ENCODE measurements at places on chromosomes 12 and 14.

DNA sequence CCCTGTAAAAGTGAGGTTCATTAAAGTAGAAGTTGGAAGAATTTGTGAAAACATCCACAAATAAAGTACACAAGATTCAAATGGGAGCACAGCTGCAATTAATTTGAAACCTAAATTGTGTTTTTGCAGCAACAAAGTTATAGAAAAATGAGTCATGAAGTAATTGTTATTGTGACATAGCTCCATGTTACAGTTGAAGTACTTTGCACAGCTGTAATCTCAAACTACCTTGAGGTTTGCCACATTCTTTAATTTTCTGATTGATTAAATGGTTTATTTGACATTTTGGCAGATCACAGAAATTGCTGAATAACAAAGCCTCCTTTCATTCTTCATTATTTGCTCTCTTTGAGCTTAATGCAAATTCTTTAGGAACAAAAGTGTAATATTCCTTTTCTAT, 111.3 kb downstream of the RMST start:
- no peak for DNase-seq

GRCh38 chr12:38669530-38669929, 235.9 kb downstream of the CPNE8 start:
- DNase-seq, result no peak

GRCh38 chr12:104971306-104971705, 13.2 kb upstream of the SLC41A2 start:
- DNase-seq, result no peak

- DNase-seq, result no peak
Observed at GRCh38 chr12:45170456-45171042, 45.3 kb upstream of the ANO6 start.

GRCh38 chr14:56886471-56887062, 76.3 kb upstream of the OTX2 start:
- DNase-seq, result no peak

GRCh38 chr12:119151445-119152026, 27.2 kb upstream of the HSPB8 start:
- DNase-seq, result no peak

- no peak for DNase-seq
Observed at GRCh38 chr12:84113666-84114065, 798.9 kb downstream of the SLC6A15 start.

DNA sequence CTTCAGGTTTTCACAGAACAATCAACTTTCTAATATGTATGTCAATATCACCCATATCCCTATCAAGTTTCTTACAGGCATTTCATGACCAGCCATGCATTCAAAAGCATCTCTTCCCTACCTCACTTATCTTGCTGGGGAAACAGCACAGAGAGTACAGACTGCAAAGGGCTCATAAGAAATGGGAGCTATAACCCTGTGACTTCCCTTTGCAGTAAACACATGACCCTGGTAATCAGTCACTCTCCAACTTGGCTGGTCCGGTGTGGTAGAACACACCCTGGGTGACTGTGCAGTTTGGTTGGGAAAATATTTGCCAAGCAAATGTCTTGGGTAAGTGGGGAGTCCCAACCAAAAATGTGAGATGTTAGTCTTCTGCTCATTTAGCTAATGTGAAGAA, 49.4 kb upstream of the TMCC3 start:
- DNase-seq, result no peak

- no peak for DNase-seq
Observed at GRCh38 chr14:65131301-65131701, 29.0 kb upstream of the MAX start.

DNA sequence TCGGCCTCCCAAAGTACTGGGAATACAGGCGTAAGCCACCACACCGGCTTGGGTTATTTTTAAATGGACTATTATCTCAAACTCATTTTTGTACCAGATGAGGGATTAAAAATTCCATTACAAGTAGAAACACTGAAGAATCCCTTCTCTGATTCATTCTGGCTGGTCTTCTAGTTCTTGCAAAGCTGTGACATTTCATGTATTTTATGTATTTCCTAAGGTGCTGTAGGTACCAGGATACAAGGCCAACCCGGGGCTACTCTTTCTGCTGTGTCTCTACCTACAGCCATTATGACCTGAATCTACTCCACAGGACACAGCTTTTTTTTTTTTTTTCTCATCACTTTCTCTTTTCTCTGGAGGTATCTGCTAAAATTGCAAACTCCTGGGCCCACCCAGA, 24.9 kb downstream of the CPM start:
- DNase-seq, result no peak

DNA sequence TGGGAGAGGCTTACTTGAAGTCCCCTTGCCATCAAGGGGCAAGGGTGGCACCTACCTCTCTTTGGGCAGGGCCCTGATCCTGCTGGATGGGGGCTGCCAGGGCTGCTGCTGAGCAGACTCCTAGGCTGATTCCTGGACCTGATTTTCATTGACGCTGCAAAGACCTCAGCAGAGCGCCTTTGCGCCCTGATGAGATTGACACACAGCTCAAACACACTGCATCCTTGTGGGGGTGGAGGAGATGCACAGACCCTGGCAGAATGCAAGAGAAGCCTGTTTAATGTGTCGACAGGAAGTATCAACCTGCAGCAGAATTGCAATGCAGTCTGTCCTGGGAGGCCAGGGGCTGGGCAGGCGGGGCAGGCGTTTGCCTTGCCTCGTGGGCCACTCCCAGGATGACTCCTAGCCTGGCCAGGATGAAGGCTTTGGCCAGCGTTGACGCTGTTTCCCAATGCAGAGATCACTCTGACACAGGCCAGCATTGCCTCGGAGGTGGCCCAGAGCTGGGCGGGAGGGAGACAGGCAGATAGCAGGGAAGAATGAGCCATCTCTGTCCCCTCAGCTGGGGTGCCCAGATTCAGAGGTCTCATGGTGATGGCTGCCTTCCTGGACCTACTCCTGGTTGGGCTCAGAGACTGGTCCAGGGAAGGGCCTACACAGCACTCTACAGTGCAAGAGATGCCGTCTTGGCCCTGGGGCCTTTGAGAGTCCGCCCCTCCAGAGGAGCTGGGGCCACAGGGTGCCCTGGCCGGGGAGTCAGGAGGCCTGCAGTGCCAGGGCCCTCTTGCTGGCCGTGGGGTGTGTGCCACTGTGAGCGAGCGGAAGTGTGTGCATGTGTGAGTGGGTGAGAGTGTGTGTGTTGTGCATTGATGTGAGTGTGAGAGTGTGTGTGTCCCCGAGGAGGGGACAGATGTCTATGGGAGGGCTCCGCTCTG, 108.3 kb downstream of the KIF26A start:
- DNase-seq, result no peak

- no peak for DNase-seq
Observed at GRCh38 chr14:91901449-91902226, 34.3 kb upstream of the TC2N start.

GRCh38 chr14:74548881-74549280, 55.3 kb downstream of the ISCA2 start:
- DNase-seq, result no peak

DNA sequence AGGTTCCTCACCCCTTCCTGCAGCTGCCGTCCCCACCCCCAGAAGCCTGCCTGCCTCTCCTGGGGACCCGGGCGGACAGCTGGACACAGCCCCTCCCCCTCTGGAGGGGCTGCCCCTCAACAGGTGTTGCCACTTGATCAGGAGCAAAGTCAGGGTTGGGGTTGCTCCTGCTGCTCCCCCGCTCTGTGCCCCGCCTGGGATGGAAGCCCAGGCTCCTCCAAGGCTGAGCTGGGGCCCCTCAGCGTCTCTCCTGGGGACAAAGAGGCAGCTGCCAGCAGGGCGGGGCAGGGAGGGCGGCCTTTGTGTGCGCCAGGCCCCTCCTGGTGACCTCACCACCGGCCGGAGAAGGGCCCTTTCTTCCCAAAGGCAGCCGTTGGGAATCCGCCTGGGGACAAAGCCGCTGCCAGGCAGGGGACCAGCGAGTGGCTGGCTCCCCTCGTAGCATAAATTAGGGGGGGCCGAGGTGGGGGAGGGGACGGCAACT, 13.7 kb downstream of the TRMT61A start:
- no peak for DNase-seq

GRCh38 chr12:131643631-131644452, 67.0 kb upstream of the SFSWAP start:
- DNase-seq, result no peak

- no peak for DNase-seq
Observed at GRCh38 chr12:107277855-107278254, 184.5 kb upstream of the CRY1 start.

DNA sequence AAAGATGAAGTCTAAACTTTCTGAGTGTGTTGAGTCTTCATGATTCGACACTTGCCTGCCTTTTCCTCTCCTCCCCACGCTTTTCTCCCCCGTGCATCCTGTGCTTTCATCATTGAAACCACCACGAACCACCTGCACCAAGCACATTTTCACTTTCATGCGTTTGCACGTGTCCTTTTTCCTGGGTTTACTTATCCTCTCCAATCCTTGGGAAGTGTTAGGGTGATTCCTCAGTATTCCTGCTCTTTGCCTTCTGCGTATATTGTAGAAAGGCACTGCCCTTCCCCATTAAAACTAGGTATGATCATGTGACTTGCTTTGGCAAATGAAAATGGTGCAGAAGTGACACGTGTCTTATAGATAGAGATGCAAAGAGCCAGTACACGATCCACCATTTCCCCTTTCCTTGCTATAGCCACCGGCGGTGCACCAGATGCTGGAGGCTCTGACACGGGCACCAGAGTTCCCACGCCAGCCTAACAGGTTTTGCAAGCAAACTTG, 106.6 kb downstream of the BRMS1L start:
- DNase-seq, result no peak

DNA sequence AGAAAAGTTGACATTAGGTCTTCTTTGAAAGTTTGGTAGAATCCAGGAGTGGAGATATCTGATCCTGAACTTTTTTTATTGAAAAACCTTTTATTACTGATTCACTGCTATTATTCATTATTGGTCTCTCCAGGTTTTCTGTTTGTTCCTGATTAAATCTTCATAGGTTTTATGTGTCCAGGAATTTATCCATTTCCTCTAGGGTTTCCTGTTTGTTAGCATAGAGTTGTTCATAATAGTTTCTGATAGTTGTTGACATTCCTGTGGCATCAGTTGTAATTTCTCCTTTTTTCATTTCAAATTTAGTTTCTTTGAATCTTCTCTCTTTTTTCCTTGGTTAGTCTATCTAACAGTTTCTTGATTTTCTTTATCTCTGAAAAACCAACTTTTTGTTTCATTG, 370.3 kb downstream of the SLC6A15 start:
- no peak for DNase-seq

DNA sequence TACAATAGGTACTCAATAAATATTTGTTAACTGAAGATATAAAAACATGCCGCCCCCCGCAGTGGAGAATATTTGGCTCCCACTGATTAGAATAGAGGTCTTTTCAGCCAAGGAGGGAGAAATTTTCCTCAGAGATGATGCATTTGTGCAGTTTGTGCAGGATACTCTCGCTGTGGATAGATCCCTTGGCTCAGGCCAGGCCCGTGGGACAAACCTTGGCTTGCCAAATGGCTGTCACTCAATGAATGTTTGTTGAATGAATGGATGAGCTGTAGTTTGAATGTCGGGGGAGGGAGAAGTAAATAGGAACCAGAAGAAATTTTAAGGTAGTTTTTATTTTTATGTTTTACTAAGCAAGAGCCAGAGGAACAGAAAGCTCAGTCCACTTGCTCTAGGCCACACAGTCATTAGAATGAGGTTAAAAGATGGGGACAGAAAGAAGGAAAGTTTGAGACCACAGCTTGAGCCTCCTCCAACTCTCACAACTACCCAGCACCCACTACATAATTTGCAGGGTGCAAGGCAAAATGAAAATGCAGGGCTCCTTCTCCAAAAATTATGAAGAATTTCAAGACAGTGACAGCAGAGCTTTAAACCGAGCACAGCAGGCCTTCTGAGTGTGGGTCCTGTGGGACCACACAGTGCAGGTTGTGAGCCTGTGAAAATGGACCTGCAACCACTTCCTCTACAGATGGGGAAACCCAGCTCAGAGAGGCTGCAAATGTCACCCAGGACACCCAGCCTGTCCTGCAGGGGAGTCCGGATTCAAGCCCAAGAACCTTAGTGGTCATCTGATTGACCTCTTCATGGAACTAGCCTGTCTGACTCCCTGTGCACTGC, 51.4 kb downstream of the WSCD2 start:
- no peak for DNase-seq

DNA sequence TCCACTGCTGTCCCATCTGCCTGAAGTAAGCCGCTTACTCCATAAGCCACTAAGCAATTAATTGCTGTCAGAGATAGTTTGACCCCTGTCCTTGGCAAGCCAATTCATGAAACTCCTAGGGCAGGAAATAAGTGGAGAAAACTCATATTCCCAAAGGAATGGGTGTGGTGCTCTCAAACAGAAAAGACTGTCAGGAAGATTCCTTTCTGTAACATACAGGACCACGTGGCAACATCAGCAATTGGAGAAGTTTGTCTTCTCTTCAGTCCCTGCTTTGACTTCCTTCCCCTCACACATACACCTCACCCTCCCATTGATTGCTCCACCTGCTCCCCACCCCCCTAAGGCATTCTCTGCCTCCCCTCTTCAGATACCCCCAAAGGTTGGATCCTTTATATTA, 36.2 kb upstream of the MDM1 start:
- no peak for DNase-seq

- no peak for DNase-seq
Observed at GRCh38 chr14:30656190-30656632, 34.1 kb downstream of the SCFD1 start.

DNA sequence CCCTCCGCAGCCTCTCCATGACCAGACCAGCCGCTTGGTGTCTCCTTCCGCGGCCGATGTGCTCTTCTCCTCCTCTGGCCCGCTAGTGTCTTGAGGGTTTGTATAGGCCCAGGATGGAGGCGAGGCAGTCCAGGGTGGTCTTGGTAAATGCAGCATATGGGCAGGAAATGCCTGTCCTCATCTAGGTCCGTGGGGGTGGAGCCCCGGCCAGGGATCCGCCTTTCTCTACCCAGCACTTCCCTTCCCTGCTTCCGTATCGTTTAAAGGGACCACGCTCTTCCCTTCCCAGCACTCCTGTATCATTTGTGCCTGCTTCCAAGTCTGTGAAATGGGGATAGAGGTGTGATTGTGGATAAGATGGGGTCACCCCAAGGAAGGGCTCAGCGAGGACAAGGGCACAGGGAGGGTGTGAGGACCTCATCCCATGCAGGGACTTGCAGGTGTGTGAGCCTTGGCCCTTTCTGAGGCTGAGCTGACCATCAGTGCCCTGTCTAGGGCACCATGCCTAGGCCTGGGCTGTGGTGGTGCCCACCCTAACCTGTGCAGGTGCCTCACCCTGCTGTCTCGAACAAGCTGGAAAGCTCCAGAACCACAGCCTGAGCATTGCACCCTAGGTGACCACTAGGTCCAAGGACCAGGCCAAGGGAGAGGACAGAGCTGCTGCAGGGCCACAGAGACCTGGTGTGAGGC, 326.8 kb upstream of the RTL1 start:
- DNase-seq, result no peak

- DNase-seq, result no peak
Observed at GRCh38 chr14:95185767-95186392, 28.6 kb upstream of the DICER1 start.
